Breast epithelium (tissue), 4 donors: ENCODE measurements at places on chromosomes 6 and 20. TPM values are rescaled to one million over a fixed set of nuclear protein-coding genes. Genes with fewer than 3 reads are reported as not detected.

DNA sequence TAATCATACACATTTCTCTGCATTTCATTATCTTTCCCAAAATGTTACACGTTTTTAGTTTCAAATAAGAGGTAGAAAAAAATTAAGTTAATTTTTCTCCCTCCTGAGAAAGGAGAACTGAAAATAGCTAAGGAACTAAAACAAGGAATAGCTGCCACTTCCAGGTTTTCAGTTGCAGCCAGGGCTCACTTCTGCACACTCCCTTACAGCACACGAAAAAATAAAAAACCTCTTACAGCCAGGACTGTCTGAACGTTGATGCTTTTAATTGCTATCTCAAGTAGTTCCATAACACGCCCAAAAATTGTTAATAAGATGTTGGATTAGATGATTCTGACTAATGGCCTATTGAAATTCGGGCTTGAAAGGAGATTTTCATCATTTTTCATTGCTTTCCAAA is 153.7 kb upstream of the THBS2 start:
- H3K4me1 ChIP-seq = no peaks in the 10 kb centered on the region
- no peaks in the 10 kb centered on the region for H3K27me3 ChIP-seq
- no peak for DNase-seq
- H3K4me3 ChIP-seq = no peak overlapping the region

DNA sequence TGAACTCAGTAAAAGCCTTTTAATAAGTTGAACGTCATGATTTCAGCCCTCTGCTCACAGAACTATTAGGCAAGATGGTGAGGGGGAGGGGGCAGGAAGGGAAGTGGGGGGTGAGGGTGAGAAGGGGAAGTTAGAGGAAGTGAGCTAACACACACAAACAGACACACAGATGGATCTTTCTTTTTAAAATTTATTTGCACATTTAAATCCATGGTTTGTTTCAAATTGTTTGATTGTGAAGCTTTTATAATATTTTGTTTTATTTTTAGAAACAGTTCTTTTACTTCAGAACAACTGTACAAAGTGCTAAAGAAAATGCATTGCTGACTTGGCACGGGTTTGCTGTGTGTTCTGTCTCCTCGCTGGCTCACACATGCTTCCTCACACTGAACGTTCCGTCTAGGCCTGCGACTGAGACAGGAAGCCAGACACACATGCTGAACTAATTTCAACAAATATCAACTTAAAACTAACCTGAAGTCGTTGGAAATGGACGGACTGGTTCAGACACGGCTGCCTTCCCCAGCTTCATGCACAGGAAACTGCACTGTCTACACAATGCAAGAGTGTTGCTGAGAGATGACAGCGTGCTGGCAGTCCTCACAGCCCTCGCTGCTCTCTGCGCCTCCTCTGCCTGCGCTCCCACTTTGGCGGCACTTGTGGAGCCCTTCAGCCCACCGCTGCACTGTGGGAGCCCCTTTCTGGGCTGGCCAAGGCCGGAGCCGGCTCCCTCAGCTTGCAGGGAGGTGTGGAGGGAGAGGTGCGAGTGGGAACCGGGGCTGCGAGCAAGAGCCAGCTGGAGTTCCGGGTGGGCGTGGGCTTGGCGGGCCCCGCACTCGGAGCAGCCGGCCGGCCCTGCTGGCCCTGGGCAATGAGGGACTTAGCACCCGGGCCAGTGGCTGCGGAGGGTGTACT is 8.1 kb upstream of the ZBP1 start:
- no peaks in the 10 kb centered on the region for H3K27me3 ChIP-seq
- H3K4me3 ChIP-seq = no peak overlapping the region
- no peak for DNase-seq
- peak overlapping the region; percentile 46 for H3K27ac ChIP-seq
- no peaks in the 10 kb centered on the region for H3K36me3 ChIP-seq

The GGT7 gene
- 16.4 TPM for total RNA-seq

- H3K27me3 ChIP-seq = no peaks in the 10 kb centered on the region
- no peak overlapping the region for H3K4me3 ChIP-seq
- no peaks in the 10 kb centered on the region for H3K36me3 ChIP-seq
These were observed 73.1 kb upstream of the EZR start for GRCh38 chr6:158892266-158892665.

The PNPLA1 gene
- total RNA-seq = not detected

DNA sequence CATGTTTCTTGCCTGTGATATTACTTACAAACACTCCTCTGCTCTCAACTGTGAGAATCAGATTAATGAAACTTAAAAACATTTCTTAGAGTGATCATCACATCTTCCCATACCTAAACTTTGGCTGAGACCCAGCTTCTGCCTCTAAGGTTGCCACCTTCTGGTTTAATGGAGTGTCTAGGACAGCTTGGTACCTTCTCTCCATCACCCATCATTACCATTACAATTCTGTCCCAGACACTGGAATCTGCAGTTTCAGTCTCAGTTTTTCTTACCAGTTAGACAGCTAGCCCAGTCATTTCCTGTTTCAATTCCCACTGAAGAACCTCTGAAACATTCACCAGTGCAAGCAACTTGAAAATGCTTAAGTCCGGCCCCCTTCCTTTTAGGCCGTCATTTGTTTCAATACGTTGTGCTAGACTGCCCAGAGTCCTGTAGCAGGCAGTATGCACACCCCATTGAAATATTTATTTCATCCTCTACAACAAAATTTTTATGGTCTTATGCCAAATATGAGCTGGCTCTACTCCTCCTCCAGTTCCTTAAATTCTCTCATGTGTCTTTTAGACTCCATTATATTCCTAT is 107.0 kb upstream of the FOXO3 start:
- no peak overlapping the region for H3K27ac ChIP-seq
- H3K27me3 ChIP-seq = no peaks in the 10 kb centered on the region
- no peak overlapping the region for H3K4me3 ChIP-seq
- no peaks in the 10 kb centered on the region for H3K4me1 ChIP-seq
- H3K36me3 ChIP-seq = no peaks in the 10 kb centered on the region

- no peak overlapping the region for H3K4me3 ChIP-seq
- no peaks in the 10 kb centered on the region for H3K27me3 ChIP-seq
- no peak for DNase-seq
- H3K36me3 ChIP-seq = no peaks in the 10 kb centered on the region
- no peak overlapping the region for H3K27ac ChIP-seq
- H3K4me1 ChIP-seq = no peaks in the 10 kb centered on the region
These were observed 20.1 kb downstream of the KIF16B start for GRCh38 chr20:16553101-16553500.

- H3K4me1 ChIP-seq = no peaks in the 10 kb centered on the region
- H3K4me3 ChIP-seq = no peak overlapping the region
- no peaks in the 10 kb centered on the region for H3K36me3 ChIP-seq
- H3K27ac ChIP-seq = no peak overlapping the region
- H3K27me3 ChIP-seq = no peaks in the 10 kb centered on the region
These were observed 180.9 kb downstream of the SAMD5 start for GRCh38 chr6:147689398-147689797.

GRCh38 chr20:62319346-62319909 is 16.6 kb downstream of the ADRM1 start:
- H3K27ac ChIP-seq = no peak overlapping the region
- DNase-seq = no peak
- H3K4me3 ChIP-seq = no peak overlapping the region
- no peaks in the 10 kb centered on the region for H3K36me3 ChIP-seq
- no peaks in the 10 kb centered on the region for H3K27me3 ChIP-seq

DNA sequence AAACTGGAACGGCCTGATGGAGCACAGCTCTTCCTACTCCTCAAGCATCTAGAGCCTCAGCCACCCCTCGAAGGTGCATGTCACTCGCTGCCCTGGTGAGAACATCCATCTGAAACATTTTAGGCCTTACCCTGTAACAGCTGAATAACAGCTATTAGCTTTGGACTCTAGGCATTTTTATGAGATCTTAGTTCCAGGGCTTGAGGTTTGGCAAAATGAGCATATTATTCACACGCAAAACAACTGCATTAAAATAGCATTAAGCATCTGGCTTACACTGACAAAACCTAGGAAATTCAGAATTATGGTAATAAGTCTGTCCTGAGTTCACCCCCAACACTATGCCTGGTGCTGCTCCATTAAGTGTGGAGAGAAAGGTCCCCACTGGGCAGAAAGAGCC is 56.1 kb downstream of the ADAT2 start:
- no peak overlapping the region for H3K27ac ChIP-seq
- H3K27me3 ChIP-seq = no peaks in the 10 kb centered on the region

The TOX2 gene
- 7.4 TPM for total RNA-seq

DNA sequence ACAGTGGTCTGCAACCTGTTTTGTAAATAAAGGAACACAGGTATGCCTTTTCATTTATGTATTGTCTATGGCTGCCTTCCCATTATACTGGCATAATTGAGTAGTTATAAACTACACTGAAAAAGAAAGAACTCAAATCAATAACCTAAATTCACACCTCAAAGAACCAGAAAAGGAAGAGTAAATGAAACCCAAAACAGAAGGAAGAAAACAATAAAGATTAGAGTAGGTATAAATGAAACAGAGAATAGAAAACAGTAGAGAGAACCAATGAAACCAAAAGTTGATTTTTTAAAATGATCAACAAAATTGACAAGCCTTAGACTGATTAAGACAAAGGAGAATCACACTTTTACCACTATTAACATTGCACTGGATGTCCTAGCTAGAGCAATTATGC is 34.7 kb downstream of the FAM184A start:
- no peak for DNase-seq
- H3K27ac ChIP-seq = no peak overlapping the region
- no peaks in the 10 kb centered on the region for H3K4me1 ChIP-seq
- H3K36me3 ChIP-seq = no peaks in the 10 kb centered on the region

DNA sequence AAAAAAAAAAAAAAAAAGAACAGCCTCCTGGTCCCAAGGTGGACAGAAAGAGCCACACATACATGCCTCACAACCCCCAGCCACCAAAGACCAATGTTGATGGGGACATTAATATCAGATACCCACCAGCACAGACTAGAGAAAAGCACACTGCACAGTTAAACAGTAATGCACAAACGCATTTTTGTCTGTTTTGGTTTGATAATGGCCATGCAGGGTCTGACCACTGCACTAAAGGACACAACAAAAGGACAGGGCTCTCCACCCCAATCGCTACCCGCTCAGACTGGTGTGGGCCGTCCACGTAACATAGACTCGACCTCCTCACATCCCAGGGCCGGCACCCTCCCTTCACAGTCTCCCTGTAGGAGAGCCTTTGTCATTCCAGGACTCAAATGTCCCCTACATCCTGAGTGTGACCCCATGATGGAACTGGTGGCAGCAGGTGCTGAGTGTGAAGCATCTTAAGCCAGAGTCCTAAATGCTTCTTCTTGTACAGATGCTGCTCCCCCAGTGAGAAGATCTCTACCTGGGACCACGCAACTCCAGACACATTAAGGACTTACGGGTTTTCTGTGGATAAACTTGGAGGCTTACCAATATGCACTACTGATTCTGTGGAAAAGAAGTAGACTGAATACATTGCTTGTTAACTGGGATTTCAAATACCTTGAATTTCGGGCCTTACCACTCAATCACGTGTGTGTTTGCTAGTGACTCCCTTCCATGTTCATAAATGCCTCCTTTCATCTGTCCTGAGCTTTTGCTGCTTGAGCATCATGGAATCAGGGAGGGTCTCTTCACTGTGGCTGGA is 28.0 kb downstream of the RRBP1 start:
- H3K27ac ChIP-seq = no peak overlapping the region
- H3K27me3 ChIP-seq = no peaks in the 10 kb centered on the region
- H3K4me1 ChIP-seq = peaks cover 5% of the 10 kb centered on the region
- DNase-seq = no peak
- H3K36me3 ChIP-seq = no peaks in the 10 kb centered on the region
- H3K4me3 ChIP-seq = no peak overlapping the region

DNA sequence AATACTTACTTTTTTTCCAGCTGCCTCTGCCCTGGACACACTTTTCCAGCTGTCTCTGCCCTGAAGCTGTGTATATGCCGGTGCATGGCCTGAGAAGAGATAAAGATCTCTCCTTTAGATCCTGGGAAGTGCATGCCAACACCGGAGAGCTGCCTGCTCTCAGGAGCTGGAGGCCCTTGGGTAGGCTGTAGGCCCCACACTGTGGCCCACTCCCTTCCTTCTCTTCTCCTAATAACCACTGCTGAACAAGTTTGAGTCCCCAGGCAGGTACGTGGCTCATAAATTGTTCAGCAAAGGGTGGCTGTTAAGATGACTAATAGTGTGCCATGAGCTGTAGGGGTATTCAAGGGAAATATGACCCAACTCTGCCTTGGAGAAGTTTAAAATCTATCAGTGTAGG is 102.5 kb downstream of the CD24 start:
- no peak overlapping the region for H3K4me3 ChIP-seq
- H3K27ac ChIP-seq = peak overlapping the region; percentile 59
- no peaks in the 10 kb centered on the region for H3K36me3 ChIP-seq
- no peaks in the 10 kb centered on the region for H3K4me1 ChIP-seq

The SLC22A3 gene
- total RNA-seq = 5.9 TPM

GRCh38 chr6:162032620-162033019 is 694.9 kb downstream of the PRKN start:
- no peak for DNase-seq
- no peaks in the 10 kb centered on the region for H3K27me3 ChIP-seq
- H3K36me3 ChIP-seq = no peaks in the 10 kb centered on the region
- H3K4me3 ChIP-seq = no peak overlapping the region

- no peaks in the 10 kb centered on the region for H3K4me1 ChIP-seq
- no peaks in the 10 kb centered on the region for H3K36me3 ChIP-seq
- no peak for DNase-seq
- H3K27me3 ChIP-seq = no peaks in the 10 kb centered on the region
These were observed 33.5 kb downstream of the RPP21 start for GRCh38 chr6:30378290-30378937.

The HLA-DRA gene
- 238 TPM for total RNA-seq

The POFUT1 gene
- 38.7 TPM for total RNA-seq

- no peaks in the 10 kb centered on the region for H3K36me3 ChIP-seq
- H3K27ac ChIP-seq = no peak overlapping the region
- no peaks in the 10 kb centered on the region for H3K27me3 ChIP-seq
- H3K4me1 ChIP-seq = no peaks in the 10 kb centered on the region
- no peak overlapping the region for H3K4me3 ChIP-seq
These were observed 15.0 kb upstream of the BCAS1 start for GRCh38 chr20:54085425-54085824.

- DNase-seq = no peak
- H3K27ac ChIP-seq = no peak overlapping the region
- no peaks in the 10 kb centered on the region for H3K36me3 ChIP-seq
- no peaks in the 10 kb centered on the region for H3K4me1 ChIP-seq
- no peak overlapping the region for H3K4me3 ChIP-seq
These were observed 207.6 kb upstream of the FOXA2 start for GRCh38 chr20:22791877-22792525.

- no peaks in the 10 kb centered on the region for H3K27me3 ChIP-seq
- H3K27ac ChIP-seq = no peak overlapping the region
- H3K4me1 ChIP-seq = no peaks in the 10 kb centered on the region
- DNase-seq = no peak
- no peak overlapping the region for H3K4me3 ChIP-seq
These were observed 31.2 kb downstream of the SRSF3 start for GRCh38 chr6:36625158-36625919.

- peaks cover 11% of the 10 kb centered on the region for H3K27me3 ChIP-seq
- no peaks in the 10 kb centered on the region for H3K36me3 ChIP-seq
- peaks cover 9% of the 10 kb centered on the region for H3K4me1 ChIP-seq
- H3K27ac ChIP-seq = no peak overlapping the region
These were observed 516 bp upstream of the IRF4 start for GRCh38 chr6:390914-391558.

- no peak overlapping the region for H3K27ac ChIP-seq
- H3K4me1 ChIP-seq = no peaks in the 10 kb centered on the region
- DNase-seq = no peak
- H3K4me3 ChIP-seq = no peak overlapping the region
These were observed 290.9 kb upstream of the TSHZ2 start for GRCh38 chr20:52681288-52681687.

- DNase-seq = no peak
- no peaks in the 10 kb centered on the region for H3K4me1 ChIP-seq
- H3K27ac ChIP-seq = no peak overlapping the region
- no peak overlapping the region for H3K4me3 ChIP-seq
- H3K36me3 ChIP-seq = no peaks in the 10 kb centered on the region
- no peaks in the 10 kb centered on the region for H3K27me3 ChIP-seq
These were observed 78.8 kb upstream of the ZNFX1 start for GRCh38 chr20:49356676-49357075.
